ENCODE measurements at places on chromosomes 6 and 20.

GRCh38 chr20:44038681-44039123 is 124.0 kb downstream of the TOX2 start:
- no peak for DNase-seq

- DNase-seq = no peak
These were observed 18.2 kb downstream of the PPARD start for GRCh38 chr6:35360349-35361138.

DNA sequence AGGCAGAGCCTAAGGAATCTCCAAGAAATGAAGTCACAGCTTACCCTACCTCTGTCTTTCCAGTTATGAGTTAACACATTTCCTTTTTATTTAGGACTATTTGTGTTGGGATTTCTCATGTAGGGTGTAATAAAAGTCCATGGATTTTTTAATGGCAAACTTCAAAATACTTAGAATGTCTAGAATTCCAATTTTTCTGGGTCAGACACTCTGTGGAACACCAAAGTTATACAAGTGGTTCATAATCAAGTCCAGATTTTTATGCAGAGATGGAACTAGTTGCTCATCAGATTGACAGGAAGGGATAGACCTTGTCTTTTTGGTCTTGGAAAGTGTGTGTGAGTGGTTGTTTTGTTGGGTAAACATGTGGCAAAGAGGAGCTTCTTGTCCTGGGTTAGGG is 303.5 kb upstream of the RNF24 start:
- DNase-seq = no peak

- DNase-seq = no peak
These were observed 975.8 kb upstream of the DEFB115 start for GRCh38 chr20:30281584-30282197.

- peak; percentile 78 for DNase-seq
These were observed 111.1 kb upstream of the DST start for GRCh38 chr6:56753811-56754210.

DNA sequence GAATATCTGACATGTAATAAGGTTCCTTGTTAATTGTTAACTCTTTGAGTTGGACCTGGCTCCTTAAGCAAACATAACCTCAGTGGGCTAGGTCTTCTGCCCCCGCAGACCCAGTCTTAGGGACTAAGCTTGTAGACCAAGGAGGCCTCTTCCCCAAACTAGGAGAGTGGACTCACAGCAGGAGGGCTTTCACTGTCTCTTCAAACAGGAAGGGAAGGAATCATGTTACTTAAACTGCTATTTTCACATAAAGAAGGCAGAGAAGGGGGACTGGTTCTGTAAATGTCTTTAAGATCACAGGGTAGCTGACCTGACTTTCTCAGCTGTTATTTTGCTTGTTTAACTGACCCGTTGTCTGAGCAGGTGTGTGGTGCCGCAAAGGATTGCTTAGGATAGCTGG is 34.9 kb upstream of the PRDM1 start:
- DNase-seq = no peak

- DNase-seq = peak; percentile 67
These were observed 3.8 kb downstream of the MTCL3 start for GRCh38 chr6:127515234-127515793.

DNA sequence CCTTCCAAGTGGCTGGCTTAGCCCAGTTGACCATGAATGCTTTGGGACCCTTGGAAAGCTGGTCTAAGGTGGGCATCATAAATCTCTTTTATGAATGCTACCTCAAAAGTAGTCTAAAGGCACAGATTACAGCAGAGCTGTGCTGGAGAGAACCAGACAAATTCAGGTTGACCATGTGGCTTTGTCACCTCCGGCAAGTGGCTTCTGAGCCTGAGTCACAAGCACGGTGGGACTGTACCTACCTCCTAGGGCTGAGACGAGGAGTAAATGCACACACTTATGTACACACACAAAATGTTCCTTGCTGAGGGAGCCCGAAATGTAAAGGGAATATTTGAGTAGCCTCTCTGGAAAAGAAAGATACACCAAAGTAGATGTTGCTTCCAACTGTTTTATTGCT is 155.9 kb downstream of the NFATC2 start:
- DNase-seq = no peak

DNA sequence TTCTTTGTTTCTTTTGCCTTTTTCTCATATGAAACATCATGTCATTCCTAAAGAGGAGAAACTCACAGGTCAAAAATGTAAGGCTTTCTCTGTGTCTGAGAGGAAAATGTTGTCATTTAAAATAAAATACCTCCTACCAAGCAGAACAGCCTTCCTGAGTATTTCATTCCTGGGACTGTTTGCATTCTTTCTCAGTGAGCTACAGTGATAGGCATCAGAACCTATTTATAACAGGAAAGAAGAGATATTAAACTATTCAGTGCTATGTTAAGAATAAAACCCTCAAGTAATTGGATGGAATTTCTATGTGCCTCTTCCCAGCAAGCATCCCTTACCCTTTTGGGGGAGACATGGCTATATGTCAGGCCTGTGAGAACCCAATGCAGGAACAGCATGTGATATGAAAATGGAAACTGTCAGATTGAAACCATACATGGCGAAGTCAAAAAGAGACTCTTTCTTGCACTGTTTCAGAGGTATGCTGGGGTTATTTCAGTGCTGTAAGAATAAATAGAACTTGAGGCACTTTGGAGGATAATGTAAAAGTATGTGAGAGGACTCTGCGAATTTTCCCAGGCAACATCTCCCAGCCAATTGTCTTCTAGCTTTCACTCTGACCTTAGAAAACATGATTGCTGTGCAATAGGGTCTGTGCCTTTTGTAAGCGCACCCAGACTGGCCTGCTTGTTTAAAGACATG is 133.8 kb upstream of the CCN2 start:
- DNase-seq = no peak

DNA sequence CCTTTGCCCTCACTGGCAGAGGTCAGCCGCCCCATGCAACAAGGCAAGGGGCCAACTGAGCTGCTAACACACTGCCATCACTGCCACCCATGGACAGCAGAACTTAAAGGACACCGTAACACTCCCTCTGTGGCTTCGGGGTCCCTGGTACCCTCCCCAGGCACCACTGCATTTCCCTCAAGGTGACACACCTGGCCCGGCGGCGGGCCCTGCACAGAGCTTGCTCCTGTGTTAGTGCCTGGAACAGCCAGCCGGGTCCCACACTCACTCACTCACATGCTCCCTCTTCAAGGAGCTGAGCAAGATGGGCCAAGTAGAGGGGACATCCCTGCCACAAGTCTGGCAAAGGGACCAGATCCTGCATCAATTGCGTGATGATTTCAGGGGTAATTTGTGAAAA is 126.5 kb upstream of the SOX4 start:
- no peak for DNase-seq

GRCh38 chr6:164417537-164418261 is 891.7 kb downstream of the C6orf118 start:
- no peak for DNase-seq

DNA sequence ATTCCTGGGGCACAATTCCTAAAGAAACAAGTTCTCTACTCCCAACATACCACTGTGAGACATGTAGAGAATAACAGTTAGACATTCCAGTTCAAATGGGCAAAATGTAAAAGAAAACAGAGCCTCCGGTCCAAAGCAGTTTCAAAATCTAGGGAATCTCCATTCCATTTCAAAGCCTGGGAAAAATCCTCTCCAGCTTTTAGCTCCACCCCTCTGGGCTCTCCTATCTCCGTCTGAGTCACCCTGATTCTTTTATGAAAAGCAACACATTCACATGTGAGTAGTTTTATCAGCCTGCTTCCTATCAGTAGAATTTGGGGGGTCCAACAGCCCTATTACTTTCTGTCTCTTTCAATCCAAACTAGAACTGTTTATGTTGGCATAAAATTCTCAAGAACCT is 3.7 kb downstream of the CSNK2A1 start:
- DNase-seq = no peak

DNA sequence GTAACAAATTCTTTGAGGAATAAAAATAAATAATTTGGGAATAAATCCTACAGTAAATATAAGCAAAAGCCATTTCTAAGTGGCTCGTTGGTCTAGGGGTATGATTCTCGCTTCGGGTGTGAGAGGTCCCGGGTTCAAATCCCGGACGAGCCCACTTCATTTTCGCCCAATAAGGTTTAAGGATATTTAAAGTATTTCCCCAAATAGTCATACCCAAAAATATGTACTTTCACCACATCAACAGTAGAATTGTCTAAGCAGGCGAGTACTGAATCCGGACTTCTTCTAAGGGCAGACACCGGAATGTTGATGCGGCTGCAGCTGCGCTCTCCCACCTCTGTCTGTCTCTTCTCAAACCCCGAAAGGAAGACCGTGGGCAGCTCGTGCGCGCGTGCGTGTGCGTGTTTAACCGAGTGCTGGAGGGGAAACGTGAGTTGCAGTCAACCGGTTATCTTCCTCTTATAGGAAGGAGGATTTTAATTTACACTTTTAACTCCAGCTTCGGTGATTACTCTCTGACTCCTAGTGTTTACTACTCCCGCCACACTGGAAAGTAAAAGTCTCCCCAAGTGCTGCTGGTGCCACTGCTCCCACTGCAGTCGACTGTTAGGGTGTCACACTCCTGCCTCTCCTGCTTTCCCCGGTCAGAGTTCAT is 155.7 kb upstream of the PRSS16 start:
- peak; percentile 85 for DNase-seq
